ENCODE measurements at places on chromosomes 13 and 19.
A peak's percentile ranks its signal among the peaks of the same experiment; 100 is the strongest.

GRCh38 chr19:35000647-35001501, 751 bp downstream of the GRAMD1A start:
- peak; percentile 29 for DNase-seq

- DNase-seq = no peak
Observed at GRCh38 chr19:54114340-54115108, 933 bp downstream of the TFPT start.

GRCh38 chr19:30066781-30067759, 125.0 kb downstream of the URI1 start:
- no peak for DNase-seq

DNA sequence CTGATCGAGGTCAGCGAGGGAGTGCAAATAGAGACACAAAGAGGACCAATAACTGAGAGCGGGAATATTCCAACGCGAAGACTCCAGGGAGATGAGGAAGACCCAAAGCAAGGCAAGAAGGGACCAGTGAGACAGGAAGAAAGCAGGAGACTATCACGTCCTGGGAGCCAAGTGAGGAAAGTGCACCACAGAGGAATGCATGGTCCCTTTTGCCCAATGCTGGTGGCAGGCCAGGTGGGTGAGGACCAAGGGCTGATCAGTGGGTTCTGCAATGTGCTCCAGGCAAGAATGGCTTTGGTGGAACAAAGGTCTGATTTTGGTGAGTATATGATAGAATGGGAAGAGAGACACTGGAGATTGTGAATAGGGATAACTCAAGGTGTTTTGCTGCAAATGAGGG, 25.4 kb downstream of the CHST8 start:
- DNase-seq = no peak

- DNase-seq = no peak
Observed at GRCh38 chr13:95222733-95223018, 78.6 kb downstream of the ABCC4 start.

DNA sequence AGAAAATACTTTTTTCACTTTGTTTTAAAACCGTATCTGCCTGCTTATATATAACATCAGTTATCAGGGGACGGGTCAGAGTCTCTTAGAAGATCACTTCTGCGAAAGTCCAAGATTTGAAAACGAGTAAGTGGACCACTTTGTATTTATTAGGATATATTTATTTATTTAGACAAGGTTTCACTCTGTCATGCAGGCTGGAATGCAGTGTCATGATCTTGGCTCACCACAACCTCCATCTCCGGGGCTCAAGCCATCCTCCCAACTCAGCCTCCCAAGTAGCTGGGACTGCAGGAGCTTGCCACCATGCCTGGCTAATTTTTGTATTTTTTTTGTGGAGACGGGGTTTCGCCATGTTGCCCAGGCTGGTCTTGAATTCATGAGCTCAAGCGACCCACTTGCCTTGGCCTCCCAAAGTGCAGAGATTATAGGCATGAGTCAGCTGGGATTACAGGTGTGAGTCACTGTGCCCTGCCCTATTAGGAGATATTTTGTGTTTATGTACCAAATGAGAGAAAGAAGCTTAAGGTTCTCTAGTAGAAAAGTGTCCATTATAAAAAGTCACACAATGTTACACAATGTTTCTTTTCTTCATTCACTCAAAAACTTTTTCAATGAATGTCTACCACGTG, 39.5 kb downstream of the RASL11A start:
- no peak for DNase-seq

DNA sequence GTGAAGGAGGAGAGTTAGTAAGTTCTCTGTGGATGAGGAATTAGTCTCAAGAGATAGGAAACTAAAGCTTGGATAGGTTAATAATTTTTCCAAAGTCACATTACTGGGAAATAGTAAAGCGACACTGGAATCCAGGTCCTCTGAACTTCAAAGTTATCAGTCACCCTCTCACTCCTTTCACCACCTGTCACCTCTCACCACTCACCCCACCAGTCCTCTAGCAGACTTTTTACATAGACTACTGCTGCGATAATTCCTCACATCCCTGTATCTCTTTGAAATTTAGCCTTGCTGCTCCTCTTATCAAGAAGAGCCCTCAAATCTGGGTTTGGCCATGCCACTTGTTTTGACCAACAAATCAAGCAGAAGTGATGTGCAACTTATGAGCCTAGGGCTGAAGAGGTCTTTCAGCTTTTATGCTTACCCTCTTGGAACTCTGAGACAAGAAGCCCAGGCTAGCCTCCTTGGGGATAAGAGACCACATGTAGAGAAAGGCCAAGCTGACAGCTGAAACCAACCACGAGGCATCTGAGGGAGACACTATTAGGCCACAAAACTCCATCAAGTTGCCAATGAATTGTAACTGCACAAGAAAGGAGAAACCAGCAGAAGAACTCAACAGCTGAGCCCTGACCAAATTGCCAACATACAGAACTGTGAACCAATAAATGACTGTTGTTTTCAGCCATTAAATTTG, 41.2 kb downstream of the STARD13 start:
- DNase-seq = no peak

DNA sequence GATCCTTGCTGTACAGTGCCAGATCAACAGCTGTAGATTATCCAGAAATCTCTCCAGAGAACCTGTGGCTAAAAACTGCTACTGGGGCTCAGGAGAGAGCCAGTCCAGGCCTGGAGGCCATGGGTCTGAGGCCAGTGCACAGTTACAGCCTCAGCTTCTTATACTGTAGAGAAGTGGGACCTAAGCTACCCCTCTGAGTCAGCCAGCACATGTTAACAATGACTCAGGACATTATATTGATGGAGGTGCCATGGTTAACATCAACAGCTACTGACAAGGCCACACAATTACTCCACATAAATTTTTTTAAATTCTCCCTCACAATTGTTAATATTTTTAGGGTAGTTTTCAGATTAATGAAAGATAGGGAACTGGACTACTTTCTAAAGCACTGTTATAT, 138.5 kb downstream of the RBM26 start:
- DNase-seq = no peak

- no peak for DNase-seq
Observed at GRCh38 chr13:103031332-103031873, 34.8 kb downstream of the SLC10A2 start.

DNA sequence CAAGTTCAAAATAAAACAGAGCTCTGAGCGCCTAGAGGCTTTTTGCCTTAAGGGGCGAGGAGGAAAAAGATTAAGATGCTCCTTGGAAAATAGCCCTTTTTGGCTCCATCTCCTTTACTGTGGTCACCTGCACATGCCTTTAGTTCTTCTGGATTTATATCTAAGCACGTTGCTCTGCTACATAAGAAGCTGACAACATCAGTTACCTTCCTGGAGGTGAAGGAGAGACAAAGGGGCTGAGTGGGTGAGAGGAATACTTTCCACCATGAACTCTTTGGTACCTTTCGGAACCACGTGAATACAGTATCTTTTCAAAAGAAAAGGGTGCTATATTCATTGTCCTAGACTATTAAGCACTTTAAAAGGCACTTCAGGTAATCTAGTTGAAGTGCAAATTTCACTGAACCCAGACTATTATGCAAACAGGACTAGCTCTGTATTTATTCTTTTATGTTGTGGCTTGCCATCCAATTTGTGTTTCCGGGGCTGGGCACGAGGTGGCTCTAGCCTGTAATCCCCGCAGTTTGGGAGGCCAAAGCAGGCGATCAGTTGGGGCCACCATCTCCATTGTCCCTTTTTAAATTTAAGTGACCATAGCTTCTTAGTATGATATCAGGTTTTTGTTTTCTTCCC, 201.5 kb downstream of the TM9SF2 start:
- no peak for DNase-seq

DNA sequence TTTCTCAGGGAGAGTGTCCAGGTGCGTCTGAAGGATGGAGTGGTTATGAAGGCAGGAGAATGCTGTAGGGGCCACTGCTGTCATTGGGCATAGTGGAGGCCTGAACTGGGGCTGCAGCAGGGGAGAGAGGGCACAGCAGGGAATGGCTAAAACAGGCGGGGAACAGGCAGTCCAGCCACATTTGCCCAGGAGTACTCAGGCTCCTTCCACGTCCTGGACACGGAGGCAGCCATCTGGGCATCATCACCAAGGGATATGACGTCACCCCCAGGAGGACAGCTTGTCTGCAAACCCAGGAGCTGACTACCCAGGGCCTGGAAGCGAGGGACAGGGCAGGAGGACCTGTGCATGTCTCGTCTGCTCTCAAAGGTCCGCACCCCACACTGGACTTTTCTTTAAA, 22.2 kb downstream of the VSTM2B start:
- no peak for DNase-seq

GRCh38 chr13:33108620-33109019, 92.4 kb downstream of the KL start:
- no peak for DNase-seq

GRCh38 chr13:53112522-53112921, 83.9 kb downstream of the OLFM4 start:
- no peak for DNase-seq

- DNase-seq = no peak
Observed at GRCh38 chr13:24890256-24890655, 126.3 kb downstream of the RNF17 start.

- DNase-seq = no peak
Observed at GRCh38 chr13:40546047-40546446, 120.4 kb downstream of the FOXO1 start.

GRCh38 chr13:111212517-111212873, 97.4 kb downstream of the ARHGEF7 start:
- DNase-seq = no peak

DNA sequence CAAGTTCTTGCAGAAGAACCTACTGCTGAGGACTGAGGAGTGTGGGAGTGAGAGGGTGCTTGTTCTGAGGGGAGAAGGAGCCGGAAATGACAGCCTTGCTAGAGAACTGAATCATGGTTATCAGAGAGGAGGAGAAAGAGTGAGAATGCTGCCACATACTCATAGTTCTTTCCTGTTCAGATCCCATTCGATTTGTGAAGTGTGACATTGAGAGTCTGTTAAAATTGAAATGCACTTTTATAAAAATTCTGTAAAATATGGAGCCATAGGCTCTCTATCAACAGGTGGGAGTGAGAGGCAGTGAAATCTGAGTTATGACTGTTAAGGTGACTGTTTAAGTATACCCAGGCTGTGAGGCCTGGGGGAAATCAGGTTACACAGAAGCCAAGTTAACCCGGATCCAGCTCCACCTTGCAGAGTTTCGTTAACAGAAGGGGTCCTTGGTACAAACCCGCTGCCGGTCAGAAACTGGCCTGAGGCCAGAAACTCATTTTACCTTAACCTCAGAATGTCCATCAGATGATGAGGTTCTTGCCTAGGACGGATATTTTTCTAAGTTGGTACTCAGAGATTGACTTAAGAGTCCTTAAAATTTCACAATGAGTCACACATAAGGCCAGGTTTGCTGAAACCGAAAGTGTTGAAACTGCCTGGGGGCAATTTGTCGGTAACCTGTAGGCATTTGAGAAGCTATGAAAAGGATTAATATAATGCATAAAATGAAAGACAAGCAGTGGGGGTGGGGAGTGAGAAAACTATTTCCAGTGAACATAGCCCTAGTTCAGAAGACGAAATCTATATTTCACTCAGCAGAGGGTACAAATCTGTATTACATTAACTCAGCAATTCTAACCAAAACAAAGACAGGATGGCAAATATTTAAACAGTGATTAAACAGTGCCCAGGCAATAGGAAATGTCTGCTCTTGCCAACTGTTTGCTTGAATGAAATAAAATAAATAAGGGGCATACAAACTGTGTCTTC, 350.5 kb downstream of the KCNRG start:
- DNase-seq = no peak

- no peak for DNase-seq
Observed at GRCh38 chr13:107329991-107330390, 762.1 kb upstream of the ARGLU1 start.

DNA sequence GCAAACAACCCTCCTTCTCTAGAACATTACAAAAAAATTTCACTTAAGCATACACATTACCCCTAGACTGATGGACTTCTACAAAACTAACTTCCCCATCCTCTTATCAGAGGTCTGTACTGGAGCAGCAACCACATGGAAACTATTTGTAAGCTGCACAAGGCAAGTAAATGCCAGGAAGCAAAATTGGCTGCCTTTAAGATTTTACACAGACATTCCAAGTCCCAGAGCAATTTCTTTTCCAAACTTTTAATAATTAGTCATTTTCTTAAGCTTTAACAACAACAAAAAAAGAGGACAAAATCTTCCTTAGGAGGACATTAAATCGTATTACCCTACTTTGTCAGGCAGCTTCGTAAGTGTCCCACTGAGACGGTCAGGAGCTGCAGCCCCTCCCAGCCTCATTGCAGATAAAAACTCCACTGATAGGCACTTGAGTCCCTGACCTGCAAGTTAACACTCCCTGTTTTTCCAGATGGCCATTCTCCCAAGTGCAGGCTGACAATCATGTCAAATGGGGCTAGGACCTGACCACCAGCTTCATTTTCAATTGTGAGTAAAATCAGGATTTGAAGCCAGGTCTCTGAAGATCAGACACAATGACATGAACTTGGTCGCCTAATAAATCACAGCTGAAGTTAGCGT, 680.1 kb downstream of the DIAPH3 start:
- no peak for DNase-seq

DNA sequence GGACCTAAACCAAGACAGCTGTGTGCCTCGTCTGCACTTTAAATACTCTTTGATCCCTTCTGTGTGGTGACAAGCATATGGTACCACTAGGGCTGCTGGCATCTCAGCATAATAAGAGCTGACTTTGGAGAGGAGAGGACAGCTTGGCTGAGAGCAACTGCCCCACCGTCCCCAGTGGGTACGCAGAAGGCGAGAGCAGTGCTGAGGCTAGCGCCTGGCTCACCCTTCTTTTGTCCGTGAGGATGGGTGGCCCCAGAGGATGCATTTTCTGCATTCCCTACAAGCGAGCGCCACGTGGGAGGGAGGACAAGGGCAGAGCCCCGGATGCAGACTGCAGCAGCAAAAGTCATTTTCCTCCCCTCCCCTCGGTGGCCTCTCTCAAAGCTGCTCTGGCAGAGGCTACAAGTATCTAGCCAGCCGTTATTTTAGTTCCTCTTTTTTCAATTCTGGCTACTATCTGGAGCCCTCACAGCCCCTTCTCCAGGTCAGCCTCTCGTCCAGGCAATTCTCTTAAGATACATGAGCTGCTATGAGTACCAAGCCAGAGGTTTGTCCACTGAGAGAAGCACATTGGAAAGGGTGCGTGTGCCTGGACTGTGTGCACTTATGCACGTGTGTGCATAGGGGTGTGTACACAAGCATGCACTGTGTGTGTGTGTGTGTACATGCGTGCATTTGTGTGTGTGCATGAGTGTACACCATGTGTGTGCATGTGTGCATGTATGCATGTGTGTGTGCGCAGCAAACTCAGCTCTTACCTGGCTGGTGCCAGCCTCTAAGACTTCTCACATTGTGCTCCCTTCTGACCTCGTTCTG, 51.3 kb downstream of the RAB20 start:
- no peak for DNase-seq
